ENCODE measurements at places on chromosomes 3 and 15.

DNA sequence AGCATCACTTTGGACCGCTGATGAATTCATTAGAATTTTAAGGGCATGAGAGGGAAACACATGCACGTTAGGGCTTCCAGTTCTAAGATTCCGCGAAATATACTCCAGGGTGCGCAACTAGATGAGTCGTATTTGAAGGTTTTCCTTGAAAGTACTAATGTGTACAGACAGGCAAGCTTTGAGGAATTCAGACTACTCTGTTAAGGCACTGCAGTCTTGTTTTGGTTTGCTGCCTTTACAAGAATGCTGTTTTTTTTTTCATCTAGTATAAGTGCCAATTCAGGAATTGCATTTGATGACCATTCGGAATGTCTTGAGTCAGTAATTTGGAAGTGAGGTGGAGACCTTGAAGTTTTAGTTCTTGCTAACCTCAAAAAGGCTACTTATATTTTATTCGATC lies 19.1 kb downstream of the TRNT1 start:
- no peak overlapping the region for H3K27ac ChIP-seq
- no peak for DNase-seq
- H3K27me3 ChIP-seq, result no peaks in the 10 kb centered on the region
- peaks cover 4% of the 10 kb centered on the region for H3K4me1 ChIP-seq
- H3K36me3 ChIP-seq, result peaks cover 38% of the 10 kb centered on the region

GRCh38 chr3:51708216-51708845 lies 1.5 kb downstream of the GRM2 start:
- H3K27me3 ChIP-seq, result peaks cover 28% of the 10 kb centered on the region
- peak overlapping the region; percentile 84 for H3K4me3 ChIP-seq
- no peak for DNase-seq

- H3K36me3 ChIP-seq, result peaks cover 7% of the 10 kb centered on the region
- no peaks in the 10 kb centered on the region for H3K27me3 ChIP-seq
- DNase-seq, result no peak
- no peak overlapping the region for H3K4me3 ChIP-seq
- H3K4me1 ChIP-seq, result peaks cover 5% of the 10 kb centered on the region
These were observed 103.2 kb downstream of the TBC1D5 start for GRCh38 chr3:17639257-17639656.

DNA sequence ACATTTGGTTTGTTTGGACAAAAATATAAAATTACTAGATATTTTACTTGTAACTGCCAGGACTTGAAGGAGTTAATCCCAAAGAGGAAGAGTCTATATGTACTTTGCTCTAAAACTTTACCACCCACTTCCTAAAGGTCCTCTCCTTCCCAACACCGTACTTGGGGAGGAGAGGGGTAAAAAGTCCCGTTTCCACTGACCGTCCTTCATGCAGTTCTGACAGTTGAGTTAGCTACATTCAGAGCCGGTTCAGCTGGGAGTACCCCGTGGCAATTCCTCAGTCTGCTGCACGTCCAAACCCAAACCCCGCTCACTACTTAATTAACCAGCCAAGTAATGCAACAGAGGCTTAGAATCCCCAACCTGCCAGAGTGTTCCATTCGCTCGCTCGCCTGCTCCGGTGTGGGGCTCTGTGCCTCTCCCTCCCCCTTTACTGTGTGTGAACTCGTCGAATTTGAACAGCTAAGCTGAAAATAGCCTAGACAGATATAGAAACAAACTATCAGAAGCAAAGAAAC lies 519.7 kb downstream of the FOXP1 start:
- H3K4me3 ChIP-seq, result no peak overlapping the region
- H3K27ac ChIP-seq, result no peak overlapping the region
- H3K4me1 ChIP-seq, result peaks cover 47% of the 10 kb centered on the region
- no peaks in the 10 kb centered on the region for H3K27me3 ChIP-seq
- no peaks in the 10 kb centered on the region for H3K36me3 ChIP-seq

- no peaks in the 10 kb centered on the region for H3K4me1 ChIP-seq
- H3K27me3 ChIP-seq, result no peaks in the 10 kb centered on the region
- H3K4me3 ChIP-seq, result no peak overlapping the region
These were observed 169.3 kb downstream of the LPP start for GRCh38 chr3:188323067-188323842.

DNA sequence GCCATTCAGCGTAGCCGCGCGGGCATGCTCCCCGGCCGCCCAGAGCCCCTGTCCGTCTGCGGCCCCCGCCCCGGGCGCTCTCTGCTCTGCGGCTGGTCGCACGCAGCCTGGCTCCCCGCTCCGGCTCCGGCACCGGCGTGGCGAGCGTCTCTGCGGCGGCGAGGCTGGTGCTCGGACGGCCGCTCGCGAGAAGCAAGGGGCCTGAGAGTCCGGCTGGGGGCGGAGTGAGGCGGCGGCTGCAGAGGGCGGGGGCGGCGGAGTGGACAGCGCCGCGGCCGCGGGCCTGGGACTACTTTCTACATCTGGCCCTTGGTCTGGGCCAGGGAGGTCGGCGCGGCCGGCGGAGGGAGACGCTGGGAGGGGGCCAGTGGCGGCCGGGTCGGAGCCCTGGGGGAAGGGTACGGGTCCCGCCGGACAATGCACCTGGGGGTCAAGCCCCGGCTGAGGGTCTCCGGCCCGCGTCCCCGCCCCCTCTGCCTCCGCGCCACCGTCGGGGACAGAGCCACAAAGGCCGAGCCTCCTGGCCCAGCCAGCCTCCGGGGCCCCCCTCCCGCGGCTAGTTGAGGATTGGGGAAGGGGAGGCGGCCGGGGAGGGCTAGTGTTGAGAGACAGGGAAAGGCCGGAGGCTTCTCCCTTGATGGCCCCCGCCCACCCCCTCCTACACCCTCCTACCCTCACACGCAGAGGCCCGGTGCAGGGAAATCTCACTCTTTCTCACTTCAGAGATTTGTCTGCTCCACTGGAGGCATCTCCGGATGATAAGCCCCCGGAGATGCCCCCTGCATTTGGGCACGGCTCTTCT lies at the start of gene PRTG:
Gene PRTG, minus strand, starts transcription at position 226 of the 802 bp plus-strand sequence. Its CDS starts 221 bp downstream, at position 5.
- peaks cover 20% of the 10 kb centered on the region for H3K4me1 ChIP-seq
- H3K27ac ChIP-seq, result peak within 1 kb of the TSS; percentile 74
- no peaks in the 10 kb centered on the region for H3K36me3 ChIP-seq
- DNase-seq, result peak; percentile 86

- H3K4me3 ChIP-seq, result no peak overlapping the region
- H3K27me3 ChIP-seq, result no peaks in the 10 kb centered on the region
- DNase-seq, result no peak
These were observed 46.7 kb upstream of the AADACL2 start for GRCh38 chr3:151687076-151687475.

DNA sequence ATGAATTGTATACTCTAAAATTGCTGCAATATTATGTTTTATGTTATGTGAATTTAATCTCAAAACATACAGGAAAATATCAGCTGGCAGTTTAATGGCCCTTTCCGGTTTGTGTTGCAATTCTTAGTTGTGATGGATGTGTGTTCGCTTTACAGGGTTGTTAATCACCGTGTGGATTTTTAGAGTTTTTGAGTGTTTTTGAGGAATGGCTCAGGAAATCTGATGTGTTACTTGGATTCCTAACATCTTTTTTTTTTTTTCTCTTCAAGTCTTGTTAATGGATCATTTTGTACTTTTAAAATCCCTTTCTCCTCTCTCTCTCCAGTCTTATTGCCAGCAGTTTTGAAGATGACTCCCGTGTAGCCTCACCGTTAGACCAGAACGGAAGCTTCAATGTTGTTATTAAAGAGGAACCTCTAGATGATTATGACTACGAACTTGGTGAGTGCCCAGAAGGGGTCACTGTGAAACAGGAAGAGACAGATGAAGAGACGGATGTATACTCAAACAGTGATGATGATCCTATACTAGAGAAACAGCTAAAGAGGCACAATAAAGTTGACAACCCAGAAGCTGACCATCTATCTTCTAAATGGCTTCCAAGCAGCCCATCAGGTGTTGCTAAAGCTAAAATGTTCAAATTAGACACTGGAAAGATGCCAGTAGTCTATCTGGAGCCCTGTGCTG lies 35.7 kb downstream of the MGA start:
- no peak overlapping the region for H3K27ac ChIP-seq
- peaks cover 12% of the 10 kb centered on the region for H3K4me1 ChIP-seq
- H3K27me3 ChIP-seq, result no peaks in the 10 kb centered on the region
- no peak for DNase-seq
- peaks cover 18% of the 10 kb centered on the region for H3K36me3 ChIP-seq

DNA sequence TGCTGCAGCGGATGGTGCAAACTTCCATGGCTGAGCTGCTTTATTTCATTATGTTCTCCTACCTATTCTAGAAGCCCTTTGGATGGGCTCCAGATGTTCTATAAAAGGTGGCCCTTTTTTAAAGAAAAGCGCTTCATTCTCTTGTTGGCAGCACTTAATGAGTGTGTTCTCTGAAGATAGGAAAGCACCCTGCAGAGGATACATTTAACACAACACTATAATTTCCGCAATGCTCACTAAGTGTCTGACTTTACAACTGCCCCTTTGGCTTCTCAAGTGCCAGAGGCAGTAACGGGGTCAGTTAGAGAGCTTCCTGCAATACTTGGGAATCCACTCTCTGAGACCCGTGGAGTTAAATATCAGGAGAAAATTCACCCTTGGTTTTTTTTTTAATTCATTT lies 88.1 kb downstream of the MDFIC2 start:
- no peak overlapping the region for H3K27ac ChIP-seq
- no peak overlapping the region for H3K4me3 ChIP-seq
- no peaks in the 10 kb centered on the region for H3K36me3 ChIP-seq
- peaks cover 3% of the 10 kb centered on the region for H3K27me3 ChIP-seq
- no peaks in the 10 kb centered on the region for H3K4me1 ChIP-seq
- no peak for DNase-seq

DNA sequence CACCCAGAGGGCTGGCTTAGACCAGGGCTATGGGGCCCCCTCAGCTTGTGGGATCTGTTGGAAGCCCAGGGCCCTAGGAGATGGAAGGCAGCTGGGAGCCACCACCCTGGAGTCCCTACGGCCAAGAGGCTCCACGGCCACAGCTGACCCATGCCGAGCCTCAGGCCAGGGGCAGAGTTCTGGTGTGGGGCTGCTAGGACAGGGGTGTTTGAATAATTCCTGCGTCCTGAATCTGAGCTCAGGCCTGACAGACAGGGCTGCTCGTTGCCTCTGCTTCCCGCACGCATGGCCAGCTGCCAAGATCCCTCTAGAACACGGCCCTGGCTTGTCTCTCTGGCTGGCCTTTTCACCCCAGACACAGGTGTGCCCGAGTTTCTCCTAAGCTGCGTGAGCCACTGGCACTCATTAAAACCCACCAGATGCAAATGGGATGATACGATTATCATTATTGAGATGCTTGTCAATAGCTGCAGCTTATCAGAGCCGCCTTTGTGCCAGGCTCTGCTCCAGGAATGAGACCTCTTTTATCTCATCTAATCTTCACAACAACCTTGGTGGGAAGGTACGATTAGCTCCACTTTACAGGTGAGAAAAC lies 70.2 kb downstream of the EFCAB12 start:
- peaks cover 3% of the 10 kb centered on the region for H3K4me1 ChIP-seq
- no peak for DNase-seq
- no peak overlapping the region for H3K27ac ChIP-seq
- H3K4me3 ChIP-seq, result no peak overlapping the region
- no peaks in the 10 kb centered on the region for H3K27me3 ChIP-seq

- H3K4me1 ChIP-seq, result peaks cover 5% of the 10 kb centered on the region
- H3K27ac ChIP-seq, result no peak overlapping the region
- H3K4me3 ChIP-seq, result no peak overlapping the region
- no peak for DNase-seq
These were observed 33.1 kb downstream of the WNT5A start for GRCh38 chr3:55453886-55454496.

DNA sequence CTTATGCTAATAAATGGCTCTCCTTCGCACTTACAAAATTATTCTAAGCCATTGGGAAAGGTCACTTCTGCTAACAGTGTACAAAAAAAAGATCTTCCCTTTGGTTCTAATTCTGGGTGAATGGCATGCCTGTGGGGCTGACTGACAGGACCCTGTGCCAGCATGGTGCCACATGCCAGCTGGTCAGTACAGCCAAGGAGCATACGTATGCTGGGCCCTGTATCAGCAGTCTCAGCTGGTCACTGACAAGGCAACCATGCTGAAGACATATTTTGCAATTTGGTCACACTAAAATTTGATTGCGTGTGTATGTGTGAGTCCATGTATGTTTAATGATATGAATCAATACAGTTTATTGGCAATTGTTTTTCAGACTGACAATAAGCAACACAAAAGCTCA lies 246.1 kb downstream of the TBL1XR1 start:
- no peaks in the 10 kb centered on the region for H3K27me3 ChIP-seq
- no peak overlapping the region for H3K27ac ChIP-seq
- no peaks in the 10 kb centered on the region for H3K36me3 ChIP-seq
- H3K4me1 ChIP-seq, result peaks cover 21% of the 10 kb centered on the region
- H3K4me3 ChIP-seq, result no peak overlapping the region

DNA sequence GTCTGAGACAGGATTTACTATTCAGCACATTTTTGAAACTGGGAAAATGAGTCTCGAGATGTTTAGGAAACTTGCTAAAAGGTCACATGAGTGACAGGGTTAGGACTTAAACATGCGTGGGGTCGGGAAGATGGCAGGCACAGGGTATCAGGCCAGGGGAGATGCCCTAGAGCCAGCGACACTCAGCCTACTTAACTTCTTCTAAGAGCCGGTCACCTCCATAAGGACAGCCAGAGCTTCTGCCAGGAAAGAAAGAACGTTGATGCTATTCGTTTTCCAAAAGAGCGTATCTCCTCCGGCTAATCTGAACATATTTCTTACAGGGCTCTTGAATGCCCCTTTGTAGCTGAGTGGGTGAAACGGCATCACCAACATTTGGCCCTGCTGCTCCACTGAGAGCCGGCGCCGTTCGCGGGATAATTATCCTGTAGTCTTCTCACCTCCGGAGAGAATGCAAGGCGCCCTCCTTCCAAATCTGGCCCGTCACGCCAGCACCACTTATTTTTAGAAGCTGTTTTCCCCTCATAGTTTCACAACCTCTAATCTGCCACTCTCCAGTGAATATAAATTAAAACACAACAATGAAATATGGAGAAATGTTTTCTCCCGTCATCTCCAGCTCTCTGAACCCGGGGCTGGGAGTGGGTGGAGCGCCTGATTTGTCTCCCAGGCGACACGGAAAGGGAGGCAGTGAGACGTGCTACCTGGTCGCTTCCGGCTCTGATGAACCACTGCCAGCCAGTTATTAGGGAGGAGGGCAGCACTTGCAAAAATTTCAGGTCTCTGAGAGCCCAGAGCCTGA lies 58.5 kb downstream of the LIPC start:
- no peak overlapping the region for H3K4me3 ChIP-seq
- no peaks in the 10 kb centered on the region for H3K36me3 ChIP-seq
- H3K27me3 ChIP-seq, result no peaks in the 10 kb centered on the region

DNA sequence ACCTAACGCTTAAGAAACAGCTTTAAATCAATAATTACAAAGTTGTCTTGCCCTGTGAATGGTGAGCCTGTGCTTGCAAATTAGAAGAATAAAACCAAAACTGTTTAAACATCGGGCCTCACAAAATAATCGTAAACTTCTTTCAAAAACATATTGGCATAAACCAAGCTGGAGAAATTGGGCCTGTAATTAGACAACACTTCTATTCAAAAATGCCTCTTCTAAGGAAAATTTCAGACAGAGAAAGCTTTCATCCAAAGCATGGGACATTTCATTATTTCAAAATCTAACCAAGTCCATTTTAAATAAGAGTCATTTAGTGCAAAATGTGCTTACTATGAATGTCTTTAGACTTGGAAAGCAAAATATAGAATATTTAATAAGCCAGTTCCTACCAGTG lies 35.5 kb upstream of the GNB4 start:
- no peak overlapping the region for H3K4me3 ChIP-seq
- no peaks in the 10 kb centered on the region for H3K4me1 ChIP-seq
- H3K27ac ChIP-seq, result no peak overlapping the region
- no peaks in the 10 kb centered on the region for H3K27me3 ChIP-seq
